ENCODE measurements at places on chromosomes 7 and 10. TPM values are rescaled to one million over a fixed set of nuclear protein-coding genes. Genes with fewer than 3 reads are reported as not detected.

EGR2 gene
- polyA plus RNA-seq = 1.9 TPM

FLNC gene
- polyA plus RNA-seq = 58.6 TPM

GOLGA7B gene
- polyA plus RNA-seq = not detected

COL26A1 gene
- 0.48 TPM for polyA plus RNA-seq

HTR5A gene
- polyA plus RNA-seq = not detected

GUSB gene
- polyA plus RNA-seq = 32.5 TPM

ZPBP gene
- not detected for polyA plus RNA-seq

Data from BJ (cell line).